Smooth muscle cell of trachea (primary cell): ENCODE measurements at places on chromosomes 1 and 21. TPM values are rescaled to one million over a fixed set of nuclear protein-coding genes. Genes with fewer than 3 reads are reported as not detected.

Gene ADAMTS5
- 8.3 and 9.3 TPM in 2 replicates for total RNA-seq

Gene NPHS2
- total RNA-seq: not detected in 2 replicates

Gene GJA9
- under 0.01 TPM in 1 of 2 replicates, not detected in the other for total RNA-seq

Gene TLR5
- total RNA-seq: 0.17 TPM in 1 of 2 replicates, not detected in the other

Gene CFAP141
- not detected in 2 replicates for total RNA-seq

Gene OR2T11
- total RNA-seq: not detected in 2 replicates

Gene ZNF695
- total RNA-seq: 1.7 and 2.0 TPM in 2 replicates

Gene KIRREL1
- total RNA-seq: 97.7 and 141 TPM in 2 replicates

Gene SLC45A1
- 1.2 and 4.8 TPM in 2 replicates for total RNA-seq
